ENCODE measurements at places on chromosomes 12 and 14.

DNA sequence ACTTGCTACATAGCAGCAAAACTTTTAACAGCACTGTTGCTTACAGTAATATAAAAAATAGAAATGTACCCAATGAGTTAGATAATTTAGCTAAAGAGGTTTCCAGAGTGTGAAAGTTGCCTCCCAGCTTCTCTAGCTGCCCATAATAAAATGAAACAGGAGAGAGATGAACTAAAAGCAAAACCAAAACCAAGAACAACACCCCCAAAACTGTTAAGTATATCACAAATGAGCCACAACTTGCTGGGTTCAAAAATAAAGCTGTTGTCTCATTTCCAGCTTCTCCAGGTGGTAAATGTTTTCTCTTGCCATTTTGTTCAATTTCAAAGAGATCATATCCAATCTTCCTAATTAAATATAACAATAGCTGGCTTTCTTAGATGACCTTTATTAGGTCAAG lies 614.0 kb downstream of the ETNK1 start:
- DNase-seq = no peak

DNA sequence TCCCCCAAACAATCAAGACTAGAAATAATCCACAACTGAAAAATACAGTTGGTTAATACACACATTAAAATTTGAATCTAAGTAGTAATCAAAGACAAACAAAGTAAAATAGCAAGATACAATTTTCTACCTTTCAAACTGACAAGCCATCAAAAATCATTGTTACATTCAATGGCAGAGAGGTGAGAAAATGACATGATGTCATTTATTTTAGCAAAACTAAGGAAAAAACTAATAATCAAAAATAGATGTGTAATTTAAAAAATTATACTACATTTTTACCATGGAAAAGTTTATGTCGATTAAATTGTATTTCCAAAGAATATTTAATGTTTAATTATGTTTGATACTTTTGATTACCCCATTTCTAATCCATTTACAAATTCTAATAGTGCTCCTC lies 59.7 kb downstream of the NOVA1 start:
- DNase-seq = no peak

- no peak for DNase-seq
Observed at GRCh38 chr14:80634106-80634758, 307.3 kb downstream of the CEP128 start.

DNA sequence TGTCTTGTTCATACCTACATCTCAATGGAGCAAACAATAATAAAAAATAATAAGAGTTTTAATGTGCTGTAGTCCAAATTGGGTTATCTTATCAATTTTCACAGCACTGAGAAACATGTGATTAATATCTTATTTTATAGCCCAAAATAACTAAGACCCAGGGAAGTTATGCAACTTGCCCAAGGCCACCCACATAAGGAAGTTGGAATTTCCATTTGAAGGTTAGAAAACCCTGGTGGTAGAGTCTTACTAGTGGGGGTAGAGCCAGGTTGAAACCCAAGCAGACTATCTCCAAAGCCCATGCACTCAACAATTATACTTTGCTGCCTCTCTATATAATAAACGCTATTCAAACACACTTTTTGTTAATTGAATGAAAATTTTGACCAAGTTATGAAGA lies 270.0 kb upstream of the CAND1 start:
- no peak for DNase-seq

DNA sequence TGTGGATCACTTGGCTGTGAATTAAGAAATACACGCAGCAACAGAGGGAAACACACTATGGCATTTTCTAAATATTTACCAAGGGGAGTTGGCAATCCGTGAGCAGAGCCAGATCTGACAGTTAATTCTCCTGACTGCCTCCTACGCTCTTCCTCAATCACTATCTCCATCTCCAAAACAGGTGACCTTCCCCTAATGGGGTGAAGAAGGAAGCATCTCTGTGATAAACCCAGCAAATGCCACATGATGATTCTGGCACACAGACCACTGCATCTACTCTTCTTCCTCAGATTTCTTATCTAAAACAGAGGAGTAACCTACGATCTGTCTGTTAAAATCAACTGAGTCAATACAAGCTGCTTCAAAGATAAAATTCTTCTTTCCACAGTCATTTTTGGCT lies 4.4 kb downstream of the SPTB start:
- DNase-seq = no peak

DNA sequence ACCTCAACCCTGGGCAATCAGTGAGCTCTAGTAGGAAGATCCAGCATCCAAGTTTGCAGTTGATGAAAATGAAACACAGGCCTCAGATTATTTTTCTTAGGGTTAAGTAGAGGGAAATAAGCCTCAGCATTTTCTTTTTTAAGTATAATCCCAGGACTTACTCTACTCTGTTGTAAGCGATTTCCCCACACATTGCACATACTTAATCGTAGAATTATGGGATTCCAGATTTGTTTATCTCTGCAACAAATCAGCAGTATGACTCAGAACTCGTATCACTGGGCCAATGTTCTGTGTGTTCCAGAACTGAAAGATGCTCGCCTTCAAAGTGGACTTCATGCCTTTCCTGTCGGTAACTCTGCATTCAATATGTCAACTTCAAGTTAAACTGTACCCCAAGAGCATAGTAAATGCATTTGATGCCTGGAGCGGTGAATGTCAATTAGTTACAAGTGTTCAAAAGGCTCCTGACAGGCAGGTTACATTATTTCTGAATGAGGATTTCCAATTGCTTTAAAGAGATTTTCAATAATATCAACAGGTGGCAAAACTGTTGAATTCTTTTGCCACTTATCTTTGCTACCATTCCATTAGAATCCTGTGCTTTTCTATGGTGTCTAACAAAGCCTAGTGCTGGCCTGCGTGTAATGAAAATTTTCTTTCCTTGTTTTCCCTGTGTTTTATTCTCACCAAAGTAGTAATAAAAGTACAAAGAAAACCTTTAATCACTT lies 323.8 kb upstream of the SYT1 start:
- no peak for DNase-seq
